Activated CD8-positive, alpha-beta memory T cell treated with anti-CD3 and anti-CD28 coated beads, Interleukin-2, amount 50 U/mL, for 4 hours (primary cell): ENCODE measurements at places on chromosomes 13 and 19.

DNA sequence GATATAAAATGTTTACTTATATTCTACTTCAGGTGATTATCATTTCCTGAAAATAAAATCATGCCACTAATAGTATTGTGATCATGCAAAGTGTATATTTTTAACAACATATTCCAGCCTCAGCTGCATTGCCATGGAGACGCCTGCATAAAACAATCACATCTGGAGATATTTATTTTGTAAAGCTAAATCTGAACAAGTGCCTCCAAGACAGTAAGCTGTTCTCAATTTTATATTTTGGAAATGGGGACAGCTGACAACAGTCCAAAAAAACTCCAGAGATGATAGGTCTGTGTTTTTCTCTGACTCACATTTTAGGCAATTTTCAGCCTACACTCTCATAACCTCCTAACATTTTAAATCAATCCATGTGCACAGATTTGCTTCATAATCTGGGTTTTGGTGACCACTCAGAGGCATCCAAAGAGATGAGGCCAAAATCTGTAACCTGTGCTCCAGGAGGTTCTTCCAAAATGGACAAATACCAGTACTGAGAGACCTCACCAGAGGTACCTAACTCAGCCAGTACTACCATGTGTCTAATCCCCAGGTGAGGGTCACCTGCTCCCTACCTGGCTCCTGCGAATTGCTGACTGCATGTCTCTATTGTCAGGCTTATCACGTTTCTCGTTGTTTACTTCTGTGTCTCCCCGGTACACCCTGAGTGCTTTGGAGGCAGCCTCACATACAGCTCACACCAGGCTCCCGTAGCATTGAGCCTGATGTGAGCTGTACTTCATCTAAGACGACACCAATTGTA, 62.7 kb downstream of the COL4A1 start:
- DNase-seq, result no peak

- DNase-seq, result no peak
These were observed 2.0 kb upstream of the ZIC2 start for GRCh38 chr13:99979453-99980200.

GRCh38 chr19:51488491-51488890, 10.2 kb downstream of the CEACAM18 start:
- DNase-seq, result no peak

DNA sequence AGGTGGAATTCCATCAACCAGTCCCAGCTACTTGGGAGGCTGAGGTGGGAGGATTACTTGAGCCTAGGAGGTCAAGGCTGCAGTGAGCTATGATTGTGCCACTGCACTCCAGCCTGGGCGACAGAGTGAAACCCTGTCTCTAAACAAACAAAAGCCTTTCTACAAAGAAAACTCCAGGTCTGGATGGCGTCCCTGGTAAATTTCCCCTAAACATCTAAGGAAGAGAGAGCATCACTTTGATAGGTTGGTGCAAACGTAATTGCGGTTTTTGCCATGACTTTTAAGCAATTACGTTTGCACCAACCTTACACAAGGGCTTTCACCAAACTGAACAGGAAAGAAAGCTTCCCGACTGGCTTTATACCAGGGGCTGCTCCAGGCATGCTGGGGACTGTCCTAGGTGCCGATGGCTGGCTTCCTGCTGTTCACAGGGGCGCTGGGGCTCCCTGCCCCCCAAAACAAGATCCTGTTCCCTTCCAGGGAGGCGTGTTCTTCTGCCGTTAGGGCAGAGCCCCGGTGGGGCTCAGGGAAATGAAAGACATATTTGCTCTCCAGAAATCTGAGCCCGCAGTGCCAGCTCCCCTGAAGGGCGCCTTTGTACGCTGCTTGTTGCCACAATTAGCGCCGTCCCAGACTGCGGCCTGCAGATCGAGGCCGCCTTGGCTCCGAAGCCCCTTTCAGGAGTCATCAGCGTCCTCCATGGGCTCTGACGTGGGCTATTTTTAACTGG, 38.7 kb upstream of the KLF2 start:
- no peak for DNase-seq

DNA sequence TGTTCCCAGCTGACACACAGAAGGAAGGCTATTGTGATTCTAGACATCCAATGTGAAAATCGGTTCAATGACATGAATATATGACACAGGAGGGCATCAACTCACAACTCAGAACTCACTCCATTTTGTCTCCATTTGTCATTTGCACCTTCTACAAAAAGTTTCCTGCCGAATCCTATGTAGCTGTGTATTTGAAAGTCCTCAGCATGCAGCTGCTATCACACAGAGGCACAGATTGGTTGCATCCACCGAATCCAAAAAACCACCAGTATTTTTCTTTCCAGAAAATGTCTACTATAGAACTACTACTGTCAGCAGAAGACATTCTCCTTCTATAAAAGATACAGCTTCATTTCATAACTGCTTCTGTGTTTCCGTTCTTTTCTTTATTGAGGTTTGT, 13.3 kb downstream of the PCDH9 start:
- DNase-seq, result no peak

- no peak for DNase-seq
These were observed 233.4 kb upstream of the CSNK1A1L start for GRCh38 chr13:37338726-37339385.

DNA sequence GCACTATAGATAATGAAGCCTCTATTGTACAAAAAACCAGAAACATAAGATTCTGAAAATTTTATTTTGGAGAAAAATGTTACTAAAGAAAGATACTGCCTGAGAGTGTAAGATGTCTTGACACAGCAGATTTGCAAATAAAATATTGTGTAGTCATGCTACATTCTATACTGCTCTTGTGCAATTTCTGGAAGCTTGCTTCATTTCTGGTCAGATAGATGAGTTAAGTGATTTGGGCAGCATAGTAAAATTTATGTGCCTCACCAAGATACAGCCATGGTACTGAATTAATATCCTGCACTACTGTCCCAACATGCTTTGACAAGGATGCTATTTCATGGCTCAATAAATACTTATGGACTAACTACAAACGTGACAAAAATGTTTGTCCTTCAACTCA, 55.1 kb upstream of the STARD13 start:
- no peak for DNase-seq

- DNase-seq, result no peak
These were observed 13.3 kb downstream of the SLC7A1 start for GRCh38 chr13:29582171-29582570.

GRCh38 chr13:74452881-74453280, 318.7 kb upstream of the KLF12 start:
- no peak for DNase-seq

- no peak for DNase-seq
These were observed 7.2 kb upstream of the SAE1 start for GRCh38 chr19:47123406-47123805.

- no peak for DNase-seq
These were observed 1721.8 kb upstream of the SPRY2 start for GRCh38 chr13:82062772-82063171.

- peak; percentile 21 for DNase-seq
These were observed 546 bp downstream of the TBC1D4 start for GRCh38 chr13:75481176-75482069.

DNA sequence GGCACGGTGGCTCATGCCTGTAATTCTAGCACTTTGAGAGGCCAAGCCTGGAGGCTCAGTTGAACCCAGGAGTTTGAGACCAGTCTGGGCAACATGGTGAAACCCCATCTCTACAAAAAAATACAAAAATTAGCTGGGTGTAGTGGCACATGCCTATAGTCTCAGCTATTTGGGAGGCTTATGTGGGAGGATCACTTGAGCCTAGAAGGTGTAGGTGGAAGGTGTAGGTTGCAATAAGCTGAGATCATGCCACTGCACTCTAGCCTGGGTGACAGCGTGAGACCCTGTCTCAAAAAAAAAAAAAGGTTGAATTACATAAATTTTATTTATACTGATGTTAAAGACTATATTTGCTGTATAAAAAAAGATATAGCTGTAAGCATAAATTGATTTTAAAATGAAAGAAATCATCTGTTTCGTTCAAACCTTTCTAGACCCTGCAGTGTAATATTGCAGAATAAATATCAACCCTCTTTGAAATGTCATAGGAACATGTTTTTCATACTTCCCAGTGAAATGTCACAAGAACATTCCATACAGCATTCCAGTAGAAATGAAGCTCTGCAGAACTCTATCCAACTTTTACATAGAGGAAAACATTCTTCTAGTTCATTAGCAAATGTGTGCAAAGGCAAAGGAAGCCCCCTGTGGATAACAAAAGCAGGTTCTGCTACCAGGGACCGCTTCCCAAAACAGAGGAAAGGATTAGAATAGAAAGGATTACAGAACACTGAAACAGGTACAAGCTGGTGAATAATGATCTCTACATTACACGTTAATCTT, 76.0 kb downstream of the CAB39L start:
- no peak for DNase-seq

DNA sequence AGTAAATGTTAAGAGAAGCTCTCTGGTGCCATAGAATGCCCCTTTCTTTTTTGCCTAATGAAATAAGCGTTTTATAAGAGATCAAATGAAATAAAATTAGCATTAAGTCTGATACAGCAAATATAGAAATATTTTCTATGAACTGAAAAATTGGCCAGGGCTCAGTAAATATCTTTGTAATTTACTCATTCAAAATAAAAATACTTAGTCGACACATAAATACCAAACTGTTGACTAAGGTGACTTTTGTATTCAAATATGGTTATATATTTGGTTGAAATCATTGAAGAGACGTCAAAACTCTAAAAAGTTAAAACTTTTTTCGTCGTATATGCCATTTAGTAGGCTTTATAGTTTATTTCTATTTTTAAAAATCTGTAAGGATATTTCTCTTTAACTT, 25.6 kb downstream of the IPO5 start:
- no peak for DNase-seq

DNA sequence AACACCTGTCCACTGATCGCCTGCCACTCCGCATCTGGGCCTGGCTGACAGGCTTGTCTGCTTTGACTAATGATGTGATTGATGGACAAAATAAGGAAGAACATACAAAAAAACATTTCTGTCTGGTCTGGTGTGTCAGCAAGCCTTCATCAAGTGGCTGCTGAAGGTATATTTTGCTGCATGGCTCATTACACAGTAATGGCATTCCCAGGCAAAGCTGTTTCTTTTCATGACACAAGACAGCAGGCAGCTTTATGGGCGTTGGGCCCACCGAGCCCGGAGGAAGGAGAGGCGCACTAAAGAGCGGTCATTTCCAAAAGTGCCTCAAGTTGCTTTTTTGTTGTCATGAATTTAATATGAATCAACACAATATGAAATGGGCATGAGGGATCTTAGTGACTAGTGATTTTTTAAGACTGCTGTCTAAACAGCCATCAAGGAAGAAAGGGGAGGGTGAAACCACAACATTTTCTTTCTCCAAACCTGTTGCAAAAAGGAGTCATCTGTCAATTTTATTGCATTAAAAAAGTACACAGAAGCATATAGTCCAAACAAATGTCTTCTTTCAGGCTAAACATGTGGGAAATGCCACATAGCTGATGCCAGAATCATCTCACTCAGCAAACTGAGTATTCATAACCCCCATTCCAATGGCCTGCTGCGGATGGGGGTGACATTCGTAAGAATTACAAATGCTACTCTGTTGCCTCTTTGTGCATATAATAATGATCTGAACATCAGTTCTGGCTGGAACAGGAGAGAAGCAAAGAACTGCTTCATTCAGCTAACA, 476.6 kb downstream of the ZNF536 start:
- no peak for DNase-seq

GRCh38 chr13:80086304-80086721, 254.6 kb downstream of the SPRY2 start:
- DNase-seq, result no peak

- no peak for DNase-seq
These were observed 1533.3 kb upstream of the SPRY2 start for GRCh38 chr13:81874253-81874652.

- DNase-seq, result no peak
These were observed 110.7 kb upstream of the UQCRFS1 start for GRCh38 chr19:29323440-29324290.

DNA sequence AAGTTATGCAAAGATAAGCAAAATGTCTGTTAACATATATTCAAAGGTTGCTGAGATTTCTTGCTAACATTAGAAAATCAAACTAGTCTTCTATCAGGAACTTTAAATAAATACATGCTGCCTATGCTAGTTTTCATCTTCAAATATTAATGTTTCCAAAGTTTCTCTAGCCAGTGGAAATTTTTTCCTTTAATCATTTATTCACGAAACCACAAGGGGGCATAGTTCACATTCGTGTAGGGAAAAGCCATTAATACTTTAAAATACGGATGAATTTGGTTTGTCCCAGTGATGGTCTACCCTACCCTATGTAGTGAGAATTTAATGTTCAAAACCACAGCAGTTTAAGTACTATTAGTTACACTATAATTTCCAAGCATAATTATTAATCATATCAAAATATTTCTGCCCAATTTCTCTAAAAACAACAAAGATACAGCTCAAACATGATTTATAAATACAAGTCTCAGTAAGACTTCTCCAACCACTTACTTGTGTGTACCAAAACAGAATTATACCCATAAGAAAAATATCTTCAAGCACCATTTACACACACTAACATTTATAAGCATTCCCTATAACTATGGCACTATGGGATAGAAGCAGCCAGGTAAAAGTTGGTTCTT, 16.2 kb downstream of the NUFIP1 start:
- no peak for DNase-seq

DNA sequence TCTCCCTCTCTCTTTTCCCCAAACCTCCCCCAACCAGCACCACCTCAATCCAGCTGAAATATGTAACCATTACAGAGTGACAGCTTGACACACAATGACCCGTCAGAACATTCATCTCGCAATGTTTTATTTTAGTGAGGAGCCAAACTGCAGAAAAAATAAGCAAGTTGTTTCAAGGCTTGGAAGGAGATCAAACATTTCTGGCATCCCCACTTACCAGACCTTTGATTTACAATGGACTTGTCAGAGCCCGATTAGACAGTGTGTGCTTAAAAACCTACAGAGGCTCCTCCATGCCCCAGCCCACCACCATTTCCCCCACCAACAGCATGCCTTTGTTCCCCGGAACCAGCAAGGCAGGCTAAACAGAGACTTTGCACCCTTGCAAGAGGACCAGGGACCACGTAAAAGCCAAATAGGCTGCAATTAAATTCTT, 382.8 kb upstream of the ZNF507 start:
- no peak for DNase-seq

DNA sequence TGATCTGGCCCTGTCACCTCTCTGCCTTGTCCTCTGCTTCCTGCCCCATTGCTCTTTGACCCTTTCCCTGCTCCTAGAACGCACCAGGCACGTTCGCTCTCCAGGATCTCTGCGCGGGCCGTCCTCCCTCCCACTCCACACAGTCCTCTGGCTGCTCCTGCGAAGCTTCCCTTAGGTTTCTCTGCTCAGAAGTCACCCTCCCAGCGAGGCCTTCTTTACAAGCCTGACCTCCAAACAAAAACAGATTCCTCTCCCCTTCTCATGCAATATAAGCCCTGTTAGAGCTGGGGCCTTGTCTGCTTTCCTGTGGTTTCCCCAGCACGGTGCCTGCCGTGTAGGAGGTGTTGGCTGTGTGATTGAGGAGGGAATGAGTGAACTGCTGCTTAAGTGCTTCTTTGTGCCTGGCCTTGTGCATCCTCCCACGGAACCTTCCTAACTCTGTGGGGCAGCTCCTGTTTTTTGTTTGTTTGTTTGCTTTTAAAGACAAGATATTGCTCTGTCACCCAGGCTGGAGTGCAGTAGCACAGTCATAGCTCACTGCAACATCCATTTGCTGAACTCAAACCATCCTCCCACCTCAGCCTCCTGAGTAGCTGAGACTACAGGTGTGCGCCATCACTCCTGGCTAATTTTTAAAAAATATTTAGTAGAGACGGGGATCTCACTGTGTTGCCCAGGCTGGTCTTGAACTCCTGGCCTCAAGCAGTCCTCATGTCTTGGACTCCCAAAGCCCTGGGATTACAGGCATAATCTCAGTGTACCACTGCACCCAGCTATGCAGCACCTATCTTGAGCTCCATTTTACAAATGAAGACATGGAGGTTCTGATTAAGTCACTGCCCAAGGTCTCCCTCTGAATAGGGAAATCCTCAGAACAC, 82.0 kb downstream of the SIPA1L3 start:
- DNase-seq, result no peak
